Activated CD8-positive, alpha-beta memory T cell treated with anti-CD3 and anti-CD28 coated beads, Interleukin-2, amount 10 ng/mL, durations not matched to agents 7 days and 5 days (primary cell): ENCODE measurements at places on chromosomes 7 and 10. TPM values are rescaled to one million over a fixed set of nuclear protein-coding genes. Genes with fewer than 3 reads are reported as not detected.

DNA sequence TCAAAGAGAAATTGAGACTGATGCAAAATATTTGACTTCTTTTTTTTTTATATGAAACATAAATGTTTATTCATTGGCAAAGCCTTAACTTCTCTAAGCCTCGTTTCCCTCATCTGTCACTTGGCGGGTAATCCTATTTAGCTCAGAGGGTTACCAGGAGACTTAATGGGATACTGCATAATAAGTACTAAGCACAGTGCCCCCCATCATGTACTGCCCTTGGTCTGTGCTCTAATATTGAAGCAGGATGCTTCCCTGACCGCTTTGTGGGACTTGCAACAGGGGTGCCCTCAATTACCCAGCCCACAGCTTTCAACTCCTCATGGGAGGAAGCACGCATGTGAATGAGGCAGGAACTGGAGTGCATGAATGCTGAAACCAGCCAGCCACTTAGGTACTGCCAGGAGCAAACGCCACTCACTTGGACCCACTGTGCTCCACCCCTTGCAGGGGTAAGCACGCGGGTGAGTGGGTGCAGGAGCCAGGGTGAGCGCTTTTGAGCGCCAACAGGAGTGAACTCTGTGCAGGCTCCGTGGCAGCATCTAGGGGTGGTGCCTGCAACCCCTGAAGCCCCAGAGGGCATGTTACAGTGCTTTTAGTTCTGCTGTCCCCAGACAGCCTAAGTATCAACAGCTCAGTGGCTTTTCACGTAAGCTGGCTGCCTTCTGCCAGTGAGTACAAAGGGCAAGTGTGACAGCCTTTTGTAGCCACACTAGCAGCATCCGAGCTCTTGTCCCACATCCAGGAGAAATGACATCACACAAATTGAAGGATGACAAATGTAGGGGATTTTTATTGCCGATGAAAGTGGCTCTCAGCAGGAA is 209.8 kb upstream of the C7orf33 start:
- H3K4me3 ChIP-seq: no peak overlapping the region
- no peaks in the 10 kb centered on the region for H3K27me3 ChIP-seq
- no peak for DNase-seq
- no peaks in the 10 kb centered on the region for H3K36me3 ChIP-seq
- no peak overlapping the region for H3K27ac ChIP-seq

DNA sequence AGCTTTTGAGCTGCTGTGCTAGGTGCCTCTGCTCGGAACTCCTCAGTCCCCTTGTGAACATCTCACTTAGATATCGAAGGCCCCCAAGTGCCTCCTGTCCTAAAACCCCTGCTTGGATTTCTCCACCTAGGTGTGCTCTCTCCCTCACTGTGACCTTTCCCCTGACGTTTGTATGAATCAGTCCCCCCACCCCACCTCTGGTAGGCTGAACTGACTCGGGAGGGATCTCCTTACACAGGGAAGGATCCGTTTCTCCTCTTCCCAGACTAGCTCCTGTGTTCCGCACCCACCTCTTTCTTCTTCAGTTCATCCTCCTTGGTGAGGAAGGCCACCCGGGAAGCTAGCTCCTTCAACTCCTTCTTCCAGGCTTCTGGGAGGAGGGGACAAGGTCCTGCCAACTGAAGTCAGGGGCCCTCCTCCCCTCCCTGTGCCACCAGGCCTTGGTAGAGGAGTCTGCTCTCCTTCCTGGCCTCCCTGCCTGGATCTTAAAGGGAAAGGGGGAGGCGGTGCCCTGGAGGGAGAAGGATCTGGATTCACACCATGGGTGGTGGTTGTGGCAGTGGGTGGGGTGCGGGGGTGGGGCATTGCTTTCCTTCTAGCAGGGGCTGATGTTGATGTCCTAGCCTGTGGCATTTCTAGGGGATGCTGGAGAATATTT is 6.8 kb downstream of the TBATA start:
- H3K27me3 ChIP-seq: peaks cover 3% of the 10 kb centered on the region
- peak; percentile 37 for DNase-seq
- no peaks in the 10 kb centered on the region for H3K36me3 ChIP-seq
- no peak overlapping the region for H3K4me3 ChIP-seq
- no peak overlapping the region for H3K27ac ChIP-seq

DNA sequence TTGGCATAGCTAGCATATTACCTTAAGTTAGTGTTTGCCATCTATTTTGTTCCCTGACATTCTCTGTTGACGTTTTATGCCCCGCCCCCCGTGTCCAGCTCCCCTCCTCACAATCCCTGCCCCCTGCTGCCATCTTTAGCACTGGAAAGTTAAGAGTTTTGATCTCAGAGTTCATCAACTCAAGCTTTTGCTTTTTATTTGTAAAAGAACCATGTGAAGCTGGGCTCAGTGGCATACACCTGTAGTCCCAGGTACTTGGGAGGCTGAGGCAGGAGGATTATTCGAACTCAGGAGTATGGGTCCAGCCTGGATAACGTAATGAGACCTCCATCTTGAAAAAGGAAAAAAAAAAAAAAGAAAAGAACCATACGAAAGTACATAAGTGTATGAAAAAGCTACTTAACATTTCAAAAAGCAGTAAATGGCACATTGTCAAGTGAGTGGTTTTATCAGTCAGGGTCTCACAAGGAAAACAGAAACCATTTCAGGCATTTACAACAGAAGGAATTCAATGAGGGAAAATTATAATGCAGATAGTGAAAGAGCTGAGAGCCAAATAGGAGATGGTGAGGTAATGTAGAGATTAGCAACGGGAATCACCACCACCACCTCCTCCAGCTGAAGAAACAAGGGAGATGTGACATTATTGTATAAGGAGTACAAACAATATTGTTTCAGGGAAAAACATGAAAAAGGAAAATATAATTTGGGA is 64.9 kb downstream of the MCU start:
- no peak for DNase-seq
- no peaks in the 10 kb centered on the region for H3K36me3 ChIP-seq
- no peak overlapping the region for H3K27ac ChIP-seq
- H3K4me3 ChIP-seq: no peak overlapping the region
- peaks cover 17% of the 10 kb centered on the region for H3K4me1 ChIP-seq
- no peaks in the 10 kb centered on the region for H3K27me3 ChIP-seq

Gene NRF1
- total RNA-seq: 26.4 TPM

Gene NKX1-2
- total RNA-seq: not detected

- DNase-seq: no peak
- no peak overlapping the region for H3K27ac ChIP-seq
- H3K27me3 ChIP-seq: peaks cover 21% of the 10 kb centered on the region
- H3K4me3 ChIP-seq: no peak overlapping the region
These were observed 73.3 kb upstream of the WAC start for GRCh38 chr10:28459453-28460144.

DNA sequence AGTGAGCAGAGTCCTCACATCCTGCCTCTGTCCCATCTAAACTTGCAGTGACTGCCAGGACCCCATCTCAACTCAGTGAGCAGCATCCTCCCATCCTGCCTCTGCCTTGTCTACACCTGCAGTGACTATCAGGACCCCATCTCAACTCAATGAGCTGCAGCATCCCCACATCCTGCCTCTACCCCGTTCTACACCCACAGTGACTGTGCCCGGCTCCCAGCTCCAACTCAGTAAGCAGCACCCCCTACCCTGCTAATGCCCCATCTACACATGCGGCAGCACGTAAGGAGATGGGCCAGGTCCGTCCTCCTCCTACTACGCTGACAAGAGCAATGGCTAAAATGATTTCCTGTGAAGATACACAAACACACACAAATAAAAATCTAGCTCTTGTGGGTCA is 65.5 kb downstream of the TNS3 start:
- no peaks in the 10 kb centered on the region for H3K27me3 ChIP-seq
- H3K4me1 ChIP-seq: no peaks in the 10 kb centered on the region
- H3K27ac ChIP-seq: no peak overlapping the region
- no peak for DNase-seq

Gene KCNMA1
- 1.5 TPM for total RNA-seq

Gene SLC39A12
- total RNA-seq: not detected

- H3K27me3 ChIP-seq: no peaks in the 10 kb centered on the region
- H3K36me3 ChIP-seq: peaks cover 2% of the 10 kb centered on the region
- H3K4me3 ChIP-seq: no peak overlapping the region
- DNase-seq: no peak
- no peak overlapping the region for H3K27ac ChIP-seq
These were observed 94.3 kb downstream of the CABCOCO1 start for GRCh38 chr10:61757001-61757400.

DNA sequence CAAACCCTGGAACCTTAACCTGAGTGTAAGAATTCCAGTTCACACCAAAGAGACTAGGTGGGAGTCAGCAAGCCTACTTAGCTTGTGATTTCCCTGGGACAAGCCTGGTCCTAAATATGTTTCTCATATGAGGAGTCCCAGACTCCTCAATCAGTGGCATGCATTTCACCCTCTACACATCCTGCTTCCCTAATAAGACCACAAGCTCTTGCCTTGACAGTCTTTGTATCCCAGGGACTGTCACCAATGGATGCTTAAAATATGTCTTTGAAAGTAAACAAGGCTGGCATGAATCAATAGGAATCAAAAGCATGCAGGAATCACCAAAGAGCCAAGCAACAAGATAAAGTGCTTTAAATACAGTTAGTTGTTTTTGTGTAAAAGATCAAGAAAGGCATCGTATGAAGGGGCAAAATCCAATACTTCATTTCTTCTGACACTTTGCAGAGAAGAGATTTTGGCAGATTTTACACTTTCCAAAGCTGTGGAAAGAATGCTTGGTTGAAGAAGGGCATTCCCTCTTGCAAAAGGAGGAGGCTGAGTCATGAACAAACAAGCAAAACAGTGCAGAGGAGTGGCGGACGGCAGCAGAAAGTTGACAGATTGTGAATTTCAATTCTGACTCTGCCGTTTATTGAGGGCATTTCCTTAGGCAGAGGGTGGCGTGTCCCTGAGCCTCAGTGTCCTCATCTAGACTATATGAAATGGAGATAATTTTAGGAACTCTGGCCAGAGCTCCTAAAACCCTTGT is 8.5 kb upstream of the NFE2L3 start:
- H3K4me1 ChIP-seq: no peaks in the 10 kb centered on the region
- no peak overlapping the region for H3K4me3 ChIP-seq
- H3K27ac ChIP-seq: no peak overlapping the region
- DNase-seq: no peak
- H3K27me3 ChIP-seq: peaks cover 13% of the 10 kb centered on the region
